ENCODE measurements at places on chromosomes 3 and 15.

GRCh38 chr15:60072826-60073465 is 68.8 kb downstream of the FOXB1 start:
- no peak for DNase-seq

DNA sequence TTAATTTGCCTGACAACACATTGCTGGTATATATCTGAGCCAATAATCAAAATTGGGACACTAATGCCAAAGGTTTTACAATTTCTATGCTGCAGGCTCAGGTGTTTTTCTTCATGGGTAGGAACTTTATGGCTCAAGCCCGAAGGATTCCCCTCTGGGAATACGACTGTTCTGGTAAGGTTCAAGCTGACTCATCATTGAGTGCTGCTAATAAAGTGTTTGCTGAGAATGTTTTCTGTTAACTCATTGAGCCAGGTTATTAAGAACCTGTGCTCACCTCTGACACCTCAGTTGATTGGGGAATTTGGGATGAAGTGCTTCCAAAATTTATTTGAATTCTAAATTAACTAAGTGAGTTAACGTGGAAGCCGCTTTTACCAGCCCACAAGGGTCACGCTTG is 135.8 kb upstream of the CTDSPL start:
- no peak for DNase-seq

GRCh38 chr3:187920913-187921312 is 175.6 kb upstream of the BCL6 start:
- DNase-seq: no peak

DNA sequence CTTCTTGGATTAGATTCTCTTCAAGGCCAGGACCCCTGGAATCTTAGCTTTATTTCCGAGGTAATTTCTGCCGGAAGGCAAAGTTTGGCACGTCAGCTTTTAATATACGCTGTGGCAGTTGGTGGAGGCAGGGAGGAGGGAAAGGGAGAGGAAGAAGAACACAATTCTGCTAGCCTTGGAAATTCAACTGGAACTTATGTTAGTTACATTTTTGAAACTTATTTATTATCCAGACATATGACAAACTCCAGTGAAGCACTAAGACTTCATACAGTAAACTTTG is 100.1 kb upstream of the TSC22D2 start:
- no peak for DNase-seq

- no peak for DNase-seq
Measured at GRCh38 chr3:16477056-16477455, 36.4 kb downstream of the RFTN1 start.

- DNase-seq: no peak
Measured at GRCh38 chr15:83854321-83854720, 200.4 kb downstream of the ADAMTSL3 start.

DNA sequence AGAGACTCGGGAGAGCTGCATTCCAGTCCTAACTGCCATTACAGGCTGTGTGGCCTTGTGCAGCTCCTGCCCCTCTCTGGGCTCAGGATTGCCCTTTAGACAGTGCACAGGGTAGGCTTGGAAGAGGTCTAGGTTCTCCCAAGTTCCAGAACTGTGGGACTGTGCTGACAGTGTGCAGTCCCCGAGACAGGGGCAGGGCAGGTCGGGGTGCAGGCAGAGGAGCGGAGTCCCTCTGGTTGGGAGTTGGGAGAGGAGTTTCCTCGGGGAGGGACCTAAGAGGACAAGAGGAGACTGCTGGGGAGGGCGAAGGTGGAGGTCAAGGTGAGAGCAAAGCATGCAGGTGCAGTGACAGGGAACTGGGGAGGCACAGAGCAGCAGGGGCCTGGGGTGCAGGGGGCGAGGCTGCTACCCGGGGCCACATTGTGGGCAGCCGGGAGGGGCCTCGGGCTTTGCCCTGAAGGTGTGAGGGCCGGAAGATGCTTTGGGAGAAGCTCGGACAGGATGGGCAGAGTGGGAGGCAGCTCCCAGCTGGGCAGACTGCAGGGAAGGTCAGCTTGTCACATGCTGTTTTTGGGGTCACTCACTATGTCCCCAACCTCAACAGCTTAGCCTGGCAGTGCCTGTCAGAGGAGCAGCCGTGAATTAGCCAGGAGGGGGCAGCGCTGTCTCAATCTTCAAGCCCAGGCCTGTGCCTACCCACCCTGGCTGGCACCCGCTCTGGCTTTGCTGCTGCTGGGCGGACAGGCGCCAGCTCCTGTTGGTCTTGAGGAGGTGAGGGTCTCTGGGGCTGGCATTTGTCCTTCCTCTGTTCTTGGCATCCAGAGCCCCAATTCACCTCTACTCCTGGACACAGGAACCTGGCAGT is 15.4 kb upstream of the CSPG4 start:
- DNase-seq: peak; percentile 68

- no peak for DNase-seq
Measured at GRCh38 chr3:68424796-68425460, 507.4 kb downstream of the TAFA4 start.

DNA sequence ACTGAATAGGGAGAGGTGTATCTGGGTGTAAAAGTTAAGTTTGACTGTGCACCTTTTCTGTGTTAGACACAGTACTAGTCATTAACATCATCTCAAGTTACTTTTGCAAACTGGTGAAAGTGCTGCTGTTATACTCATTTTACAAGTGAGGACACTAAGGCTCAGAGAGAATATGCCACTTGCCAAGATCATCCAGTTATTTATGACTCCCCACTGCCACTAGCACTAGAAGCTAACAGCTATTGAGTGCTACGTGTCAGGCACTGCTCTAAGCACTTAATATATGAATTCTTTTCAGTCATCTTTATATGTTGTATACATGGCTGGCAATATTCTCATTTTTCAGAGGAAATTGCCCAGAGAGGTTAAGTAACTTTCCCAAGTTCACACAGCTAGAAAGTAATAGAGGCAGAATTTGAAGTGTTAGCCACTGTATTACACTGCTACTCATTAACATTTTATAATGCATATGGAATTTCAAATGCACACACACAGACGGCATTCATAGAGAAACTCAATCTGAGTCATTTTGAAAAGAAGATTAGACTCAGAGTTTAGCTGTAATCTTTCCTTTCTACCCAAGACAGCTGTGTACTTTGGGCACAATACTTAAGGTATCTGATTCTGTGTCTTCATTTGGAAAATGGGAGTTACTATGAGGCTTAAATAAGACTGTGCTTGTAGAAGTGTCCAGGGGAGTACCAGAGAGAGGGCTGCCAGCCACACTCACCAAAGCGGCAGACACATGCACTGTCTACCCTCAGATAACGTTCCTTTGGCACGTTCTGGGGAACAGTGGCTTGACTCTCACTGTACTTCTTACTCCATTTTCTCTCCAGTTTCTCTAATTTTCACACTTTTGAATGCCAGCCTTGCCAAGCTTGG is 1.3 kb upstream of the MASP1 start:
- DNase-seq: no peak

DNA sequence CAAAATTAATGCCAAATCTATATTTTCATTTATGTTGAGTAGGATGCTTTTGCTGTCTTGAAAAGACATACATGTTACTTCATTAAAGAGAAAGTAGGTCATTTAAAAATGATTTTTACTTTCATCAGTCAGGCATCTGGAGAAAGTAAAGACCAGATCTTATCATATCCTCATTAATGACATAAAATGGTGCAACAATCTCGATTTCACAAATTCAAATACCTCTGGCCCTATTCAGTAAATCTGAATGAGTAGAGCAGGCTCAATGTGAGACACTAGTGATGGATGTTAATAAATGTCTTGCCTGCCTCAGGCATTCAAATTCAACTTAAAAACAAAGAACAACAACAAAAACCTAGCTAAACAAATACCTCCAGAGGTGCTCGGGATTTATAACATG is 714.1 kb downstream of the NAALADL2 start:
- no peak for DNase-seq

- DNase-seq: no peak
Measured at GRCh38 chr15:83656943-83657528, 3.1 kb downstream of the ADAMTSL3 start.

GRCh38 chr3:30768046-30768445 is 126.4 kb downstream of the GADL1 start:
- no peak for DNase-seq

GRCh38 chr3:25536521-25537391 is 108.7 kb downstream of the RARB start:
- no peak for DNase-seq

DNA sequence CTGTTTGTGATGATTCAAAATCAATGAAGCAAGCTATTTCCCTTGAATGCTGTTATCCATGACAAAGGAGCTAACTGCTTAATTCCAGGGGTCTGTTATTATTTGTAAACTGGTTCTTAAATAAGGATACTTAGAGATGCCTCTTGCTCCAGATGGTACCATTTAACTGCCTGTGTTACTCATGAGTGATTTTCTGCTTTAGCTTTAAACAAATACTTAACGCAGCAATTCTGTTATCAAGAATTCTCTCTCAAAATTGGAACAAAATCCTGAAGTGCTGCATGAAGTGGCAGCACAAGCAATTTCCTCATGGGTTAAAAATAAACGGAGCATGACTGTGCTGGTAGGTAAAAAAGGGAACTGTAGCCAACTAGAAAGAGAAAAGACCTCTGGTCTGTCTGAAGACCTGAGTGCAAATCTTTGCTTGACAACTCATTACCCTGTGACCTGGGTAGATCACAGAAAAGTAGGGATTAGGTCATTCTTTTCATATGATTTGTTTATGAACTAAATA is 62.5 kb upstream of the GBE1 start:
- peak; percentile 2 for DNase-seq

DNA sequence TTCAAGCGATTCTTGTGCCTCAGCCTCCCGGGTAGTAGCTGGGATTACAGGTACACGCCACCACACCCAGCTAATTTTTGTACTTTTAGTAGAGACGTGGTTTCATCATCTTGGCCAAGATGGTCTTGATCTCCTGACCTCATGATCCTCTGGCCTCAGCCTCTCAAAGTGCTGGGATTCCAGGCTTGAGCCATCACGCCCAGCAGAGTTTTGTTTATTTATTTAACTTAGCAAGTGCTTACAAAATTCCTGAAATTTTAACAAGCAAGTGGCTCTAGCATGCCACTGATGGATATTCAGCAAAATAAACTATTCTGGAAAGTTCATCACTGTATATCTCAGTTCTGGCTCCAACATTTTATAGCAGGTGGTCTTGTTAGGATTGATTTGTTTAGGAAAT is 585.9 kb downstream of the OTOL1 start:
- DNase-seq: no peak

DNA sequence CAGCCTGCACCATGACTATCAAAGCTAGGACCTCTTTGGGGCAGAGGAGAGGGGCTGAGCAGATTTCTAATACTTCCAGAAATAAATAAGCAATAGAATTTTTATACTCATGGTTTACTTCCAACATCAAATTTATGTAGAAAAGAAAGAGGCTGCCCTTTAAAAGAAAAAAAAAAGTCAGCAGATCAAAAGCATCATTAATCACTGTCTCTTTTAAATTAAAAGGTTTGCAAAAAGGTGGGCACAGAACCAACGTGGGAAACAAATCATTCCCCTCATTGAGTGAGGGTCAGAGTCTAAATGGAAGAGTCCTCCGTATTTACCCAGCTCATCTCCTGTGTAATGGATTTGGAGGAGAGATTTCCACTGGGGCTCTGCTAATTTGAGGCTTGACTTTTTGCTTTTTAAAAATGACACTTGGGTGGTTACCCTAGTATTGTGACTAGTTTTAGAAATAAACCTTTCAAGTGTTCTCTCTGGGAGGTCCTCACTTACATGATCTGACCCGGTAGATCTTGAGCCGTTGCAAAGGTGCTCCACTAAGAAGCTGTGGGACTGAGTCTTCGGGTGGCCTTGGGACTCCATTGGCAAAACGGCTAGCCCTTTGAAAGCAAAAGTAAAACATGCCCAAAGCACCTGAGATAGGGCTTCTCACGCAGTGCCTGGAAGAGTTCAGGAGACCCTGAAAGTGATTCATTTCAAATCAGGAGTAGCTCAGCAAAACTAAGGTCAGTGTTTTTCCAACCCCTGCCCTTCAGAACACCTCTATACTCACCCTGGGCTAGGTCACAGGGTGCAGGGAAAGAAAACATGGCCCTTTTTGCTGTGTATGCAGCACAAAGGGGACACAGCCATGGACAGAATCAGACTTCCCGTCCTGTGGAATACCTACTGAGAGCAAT is 320.9 kb downstream of the FOXP1 start:
- no peak for DNase-seq

DNA sequence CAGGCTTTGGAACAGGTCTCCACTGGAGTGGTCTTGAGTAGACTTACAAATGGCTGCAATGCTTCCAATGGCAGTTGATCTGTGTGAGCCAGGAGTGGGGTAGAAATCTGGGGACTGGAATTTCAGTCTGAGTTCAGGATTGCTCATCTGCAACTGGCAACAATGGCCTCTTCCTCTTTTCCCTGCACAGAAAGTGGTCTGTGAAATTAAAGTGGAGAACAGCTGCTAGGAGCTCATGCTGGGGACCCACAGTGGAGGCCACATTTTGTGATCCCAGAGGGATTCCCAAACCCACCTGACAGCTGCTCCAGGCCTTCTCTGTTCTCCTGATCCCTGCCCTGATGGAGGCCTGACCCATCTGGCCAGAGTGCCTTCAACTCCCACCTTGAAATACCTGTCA is 49.6 kb downstream of the CEMIP start:
- DNase-seq: no peak

GRCh38 chr3:42276141-42277132 is 10.5 kb upstream of the CCK start:
- no peak for DNase-seq

DNA sequence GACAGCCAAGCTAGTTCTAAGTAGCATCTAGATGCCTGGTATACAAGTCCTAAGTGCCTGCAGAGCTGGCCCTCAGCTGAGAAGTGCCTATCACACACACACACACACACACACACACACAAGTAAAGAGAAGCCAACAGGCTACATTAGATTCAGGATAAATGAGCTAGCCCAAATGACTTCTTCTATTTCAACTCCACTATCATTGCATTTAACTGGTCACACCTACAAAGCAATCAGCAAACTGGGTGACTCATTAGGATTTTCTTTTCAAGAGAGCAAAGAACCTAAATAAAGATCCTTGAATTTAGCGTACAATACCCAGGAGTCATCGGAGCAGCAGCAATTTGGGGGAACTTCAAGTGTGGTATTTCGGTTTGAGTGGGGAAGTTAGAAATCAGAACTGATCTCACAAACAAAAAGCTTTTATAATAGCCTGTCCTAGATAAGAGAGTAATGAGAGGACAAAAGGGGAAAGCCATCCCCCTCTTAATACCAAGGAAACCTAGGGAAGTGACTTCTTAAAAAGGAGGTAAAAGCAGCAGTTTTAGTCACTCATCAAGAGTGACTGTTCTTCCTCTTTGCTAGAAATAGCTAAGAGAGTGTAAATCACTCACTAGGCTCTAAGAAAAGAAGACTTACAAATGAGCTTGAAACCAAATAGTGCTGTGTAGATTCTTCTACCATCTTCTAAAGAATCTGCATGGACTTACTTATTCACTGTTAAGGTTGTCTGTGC is 112.7 kb downstream of the TNIK start:
- DNase-seq: peak; percentile 62

All from astrocyte of the hippocampus (primary cell).